ENCODE measurements at places on chromosomes 7 and 10. TPM values are rescaled to one million over a fixed set of nuclear protein-coding genes. Genes with fewer than 3 reads are reported as not detected.
A peak's percentile ranks its signal among the peaks of the same experiment; 100 is the strongest.

- DNase-seq: no peak
These were observed 441.0 kb upstream of the NFE2L3 start for GRCh38 chr7:25710959-25711358.

DNA sequence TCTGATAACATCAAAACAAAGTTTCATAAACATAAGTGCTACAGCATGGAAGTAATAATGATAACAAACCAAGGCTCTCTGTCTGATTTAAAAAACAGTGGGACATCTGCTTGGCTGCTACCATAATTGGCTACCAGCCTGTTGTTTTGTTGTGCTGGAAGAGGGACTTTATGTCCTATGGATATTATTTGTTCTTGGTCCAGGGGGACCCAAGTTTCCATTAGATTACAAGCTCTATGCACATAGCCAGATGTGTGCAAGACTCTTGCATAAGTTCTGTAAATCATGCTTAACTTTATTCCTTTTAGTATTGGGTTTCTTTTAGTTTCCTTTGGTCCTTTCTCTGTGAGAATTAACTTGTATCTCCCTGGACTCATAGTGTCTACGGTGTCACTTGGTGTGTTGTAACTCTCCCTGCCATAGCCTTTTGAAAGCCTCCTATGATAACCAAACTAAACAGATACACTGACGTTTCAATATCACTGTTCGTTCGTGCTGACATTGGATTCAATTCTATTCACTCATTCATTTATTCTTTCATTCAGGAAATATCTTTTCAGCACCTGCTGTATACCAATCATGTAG, 41.4 kb upstream of the CD36 start:
- DNase-seq: no peak

DNA sequence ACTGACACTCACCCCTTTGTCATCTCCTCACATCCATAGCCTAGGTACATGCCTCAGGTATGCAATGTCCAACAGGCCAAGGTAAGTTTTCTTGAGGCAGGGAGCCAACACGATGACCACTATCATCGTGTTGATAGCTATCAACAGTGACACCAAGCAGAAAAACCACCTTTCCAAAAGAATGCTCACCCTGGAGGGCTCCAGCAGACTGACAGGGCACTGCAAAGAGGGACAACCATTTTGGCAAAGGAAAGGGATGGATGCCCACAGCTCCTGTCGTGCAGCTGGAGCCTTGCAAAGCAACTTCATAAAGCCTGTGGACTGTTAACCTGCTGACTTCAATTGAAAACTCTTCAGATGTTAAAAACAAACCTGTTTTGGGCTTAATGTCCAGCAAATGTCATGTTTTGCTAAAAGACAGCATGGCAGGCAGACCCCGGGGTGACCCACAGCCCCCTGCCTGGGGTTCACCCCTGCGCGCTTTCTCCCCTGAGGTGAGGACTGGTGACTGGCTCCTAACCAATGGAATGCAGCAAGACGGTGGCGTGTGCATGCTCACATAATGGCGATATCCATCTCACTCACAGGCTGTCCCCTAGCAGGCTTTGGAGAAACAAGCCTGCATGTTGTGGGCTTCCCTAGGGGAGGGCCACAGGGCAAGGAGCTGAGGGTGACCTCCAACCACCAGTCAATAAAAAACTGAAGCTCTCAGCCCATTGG, 293.8 kb downstream of the TCERG1L start:
- DNase-seq: no peak

- DNase-seq: no peak
These were observed 136.6 kb downstream of the ARID5B start for GRCh38 chr10:62037890-62038608.

GRCh38 chr7:5379546-5379945, 44.1 kb downstream of the TNRC18 start:
- DNase-seq: no peak

GRCh38 chr7:79806161-79806734, 328.4 kb upstream of the GNAI1 start:
- DNase-seq: peak; percentile 6

- DNase-seq: no peak
These were observed 23.8 kb downstream of the LDB3 start for GRCh38 chr10:86692023-86692514.

DNA sequence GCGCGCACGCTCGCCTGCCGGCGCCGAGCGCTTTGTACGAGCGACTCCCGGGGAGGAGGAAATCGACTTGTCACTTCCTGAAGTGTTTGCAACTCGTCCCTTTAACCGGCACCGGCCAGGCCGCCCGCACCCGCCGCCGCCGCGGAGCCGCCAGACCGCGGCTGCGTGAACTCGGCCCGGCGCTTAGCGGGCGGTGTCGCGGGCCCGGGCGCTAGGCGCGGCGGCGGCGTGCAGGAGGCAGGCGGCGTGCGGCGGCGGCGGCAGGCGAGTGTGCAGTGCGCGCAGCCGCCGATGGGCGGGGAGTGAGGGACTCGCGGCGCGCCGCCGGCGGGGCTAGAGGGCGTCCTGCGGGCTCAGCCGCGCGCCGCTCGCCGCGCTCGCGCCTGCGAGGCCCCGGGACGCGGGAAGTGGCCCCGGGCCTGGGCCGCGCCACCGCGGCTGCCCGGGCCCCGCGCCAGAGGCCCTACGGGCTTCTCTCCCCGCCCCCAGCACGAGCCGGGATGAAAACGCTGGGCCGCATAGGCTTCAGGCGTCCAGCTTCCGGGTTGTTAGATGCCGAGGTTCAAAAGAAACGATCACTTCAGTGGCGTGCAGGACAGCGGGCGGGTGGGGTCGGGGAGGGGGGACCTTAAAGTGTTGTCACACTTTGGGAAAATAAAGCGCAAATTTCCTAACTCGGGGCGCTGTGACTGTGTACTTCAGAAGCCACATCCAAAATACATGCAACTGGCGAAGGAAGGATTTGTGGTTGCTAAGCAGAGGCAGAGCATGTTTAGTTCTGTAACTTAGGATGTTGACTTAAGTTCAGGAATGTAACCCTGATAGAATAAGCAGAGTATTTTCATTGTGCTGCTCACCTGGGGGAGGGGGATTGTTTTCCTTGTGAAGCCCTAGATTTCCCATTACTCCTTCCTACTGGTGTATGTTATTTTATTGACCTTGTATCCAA, at the start of gene FAM53B:
Gene FAM53B (minus strand): TSS at position 277 of the 949 bp plus-strand sequence. CDS start 37,665 bp downstream, outside the sequence.
- peak; percentile 97 for DNase-seq

- DNase-seq: no peak
These were observed 26.1 kb downstream of the IL15RA start for GRCh38 chr10:5951167-5951711.

GRCh38 chr7:36984710-36985312, 260.5 kb upstream of the AOAH start:
- no peak for DNase-seq

DNA sequence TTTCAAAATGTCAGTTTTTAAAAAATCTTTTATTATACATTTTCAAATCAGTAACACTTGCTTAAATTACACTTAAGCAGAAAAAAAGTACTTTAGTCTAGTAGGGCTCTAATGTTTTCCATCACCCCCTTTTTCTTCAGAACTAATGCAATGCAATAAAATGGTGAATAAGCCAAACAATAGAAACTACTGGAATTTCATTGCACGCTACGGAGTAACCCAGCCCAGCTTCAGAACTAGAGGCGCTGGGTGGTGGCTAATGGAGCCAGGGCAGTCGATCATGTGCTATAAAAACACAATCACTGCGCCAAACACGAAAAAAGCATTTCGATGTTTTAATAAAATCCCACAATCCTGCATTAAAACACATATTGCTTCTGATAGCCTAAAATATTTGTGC, 59.9 kb upstream of the ODAD2 start:
- DNase-seq: no peak

DNA sequence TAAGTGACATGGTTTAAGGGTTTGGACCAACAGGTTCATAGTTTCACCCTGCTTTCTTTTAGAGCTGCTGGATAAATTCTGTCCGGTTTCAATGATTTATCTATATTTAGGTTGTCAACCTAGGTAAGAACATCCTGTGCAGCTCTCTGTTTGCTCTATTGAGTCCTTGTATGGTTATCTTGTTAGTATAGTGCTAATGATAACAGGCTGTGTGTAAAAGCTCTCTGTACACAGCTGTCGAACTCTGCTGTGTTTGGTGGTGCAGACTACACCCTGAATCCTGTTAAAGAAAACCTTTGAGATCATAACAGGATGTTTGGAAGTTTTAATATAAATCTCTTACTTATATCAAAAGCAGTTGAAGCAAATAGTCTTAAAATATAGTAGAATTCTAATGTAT, 219.2 kb downstream of the SDK1 start:
- no peak for DNase-seq

- no peak for DNase-seq
These were observed 91.1 kb downstream of the AHCYL2 start for GRCh38 chr7:129315960-129316359.

GRCh38 chr7:1708596-1709251, 38.6 kb downstream of the ELFN1 start:
- no peak for DNase-seq

NRCAM gene
- 37.2 TPM for total RNA-seq

PKD2L1 gene
- total RNA-seq: not detected

PRLHR gene
- not detected for total RNA-seq

All from neural progenitor cell (in vitro differentiated cells).